ENCODE measurements at places on chromosomes 12 and 14.

- no peak for DNase-seq
These were observed 3.1 kb downstream of the PKP2 start for GRCh38 chr12:32893458-32893857.

DNA sequence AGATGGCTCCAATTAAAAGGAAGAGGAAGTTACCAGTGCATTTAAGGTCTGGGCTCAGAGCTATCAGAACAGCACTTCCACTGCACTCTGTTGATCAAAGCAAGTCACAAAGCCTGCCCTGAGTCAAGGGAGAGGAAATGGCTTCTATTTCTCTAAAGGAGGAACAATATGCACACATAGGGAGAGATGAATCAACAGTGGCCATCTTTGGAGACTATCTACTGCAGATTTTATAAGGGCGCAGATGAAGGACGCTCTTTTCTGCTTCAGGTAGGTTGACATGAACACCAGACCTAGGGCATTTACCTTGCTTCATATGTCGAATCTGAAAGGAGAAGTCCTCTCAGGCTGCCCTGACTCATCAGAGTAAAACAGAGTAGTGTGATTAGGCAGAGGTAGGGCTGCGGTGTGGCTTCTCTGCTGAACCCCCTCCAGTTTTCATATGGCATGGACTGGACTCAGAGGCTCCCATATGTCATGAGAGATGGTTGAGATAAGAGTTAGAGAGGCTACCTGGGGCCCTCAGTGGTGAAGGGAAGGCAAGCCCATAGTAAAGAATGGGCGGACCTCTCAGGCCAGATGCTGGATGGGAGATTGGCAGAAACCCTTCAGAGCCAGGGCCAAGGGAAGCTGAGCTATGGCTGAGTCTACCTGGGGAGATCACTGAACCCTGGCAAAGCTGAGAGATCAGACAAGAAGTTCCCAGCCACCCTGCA is 84.4 kb downstream of the ARF6 start:
- DNase-seq = no peak

GRCh38 chr14:56687123-56687522 is 107.5 kb downstream of the TMEM260 start:
- no peak for DNase-seq

DNA sequence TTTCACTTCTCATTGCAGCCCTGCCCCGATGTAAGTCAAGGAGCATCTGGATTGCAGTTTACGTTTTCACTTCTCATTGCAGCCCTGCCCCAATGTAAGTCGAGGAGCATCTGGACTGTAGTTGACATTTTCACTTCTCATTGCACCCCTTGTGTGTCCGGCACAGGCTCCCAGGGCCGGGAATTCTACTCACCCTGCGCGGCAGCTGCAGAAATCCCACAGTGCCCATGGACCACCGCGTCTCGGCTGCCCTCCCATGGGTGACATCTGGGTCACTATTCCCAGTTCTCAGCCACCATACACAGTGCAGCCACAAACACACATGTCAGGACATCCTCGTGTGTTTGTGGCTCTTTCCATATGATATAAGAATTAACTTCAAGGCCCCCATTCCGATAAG is 378.5 kb downstream of the ADGRD1 start:
- DNase-seq = no peak

DNA sequence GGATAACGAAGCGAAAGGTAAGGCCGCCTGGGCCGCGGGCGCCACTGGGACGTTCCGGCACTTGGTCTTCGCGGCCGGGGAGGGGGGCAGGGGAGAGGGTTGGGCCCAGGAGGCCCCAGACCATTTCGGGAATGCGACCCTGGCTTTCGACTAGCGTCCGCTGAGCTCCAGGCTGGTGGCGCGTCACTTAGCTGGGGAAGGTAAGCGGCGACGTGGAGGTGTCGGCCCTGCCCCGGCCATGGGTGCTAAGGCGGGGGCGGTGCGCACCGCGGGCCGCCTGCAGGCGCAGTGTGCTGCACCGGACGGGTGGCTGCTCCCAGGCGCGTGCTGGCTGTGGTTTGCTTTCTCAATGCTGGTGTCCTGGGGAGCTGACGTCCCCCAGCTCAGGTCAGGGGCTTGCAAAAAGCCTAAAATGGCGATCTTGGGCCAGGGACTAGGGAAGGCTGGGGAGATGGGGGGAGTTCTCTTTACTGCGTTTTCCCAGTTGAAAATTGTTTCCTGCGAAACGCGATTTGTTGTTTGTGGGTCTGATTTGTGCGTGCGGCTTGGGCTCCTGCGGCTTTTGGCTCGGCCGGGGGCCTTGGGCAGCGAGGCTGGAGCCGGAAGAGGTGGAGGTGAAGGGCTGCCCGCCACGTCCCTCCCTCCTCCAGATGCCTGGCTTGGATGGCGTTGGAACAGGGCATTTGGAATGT is 1.2 kb downstream of the HOXC10 start:
- no peak for DNase-seq

DNA sequence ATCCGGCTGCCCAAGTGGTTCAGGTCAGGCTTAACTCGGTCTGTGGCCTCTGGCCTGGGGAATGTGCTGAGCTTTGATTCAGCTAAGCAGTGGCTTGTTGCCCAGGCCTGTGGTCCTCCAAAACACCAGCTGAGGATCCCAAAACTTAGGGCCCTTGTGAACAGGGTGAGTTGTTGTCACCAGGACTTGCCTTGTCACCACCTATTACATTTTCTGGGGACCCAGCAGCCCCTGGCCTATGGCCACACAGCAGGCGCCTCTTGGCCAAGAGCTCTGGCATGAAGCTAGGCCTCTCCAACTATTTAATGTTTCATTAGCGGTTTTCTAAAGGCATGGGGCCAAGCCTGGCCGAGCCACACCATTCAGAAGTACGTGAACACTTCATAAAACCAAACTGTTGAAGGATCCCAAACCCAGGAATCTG is 343.7 kb downstream of the CACNA1C start:
- no peak for DNase-seq

DNA sequence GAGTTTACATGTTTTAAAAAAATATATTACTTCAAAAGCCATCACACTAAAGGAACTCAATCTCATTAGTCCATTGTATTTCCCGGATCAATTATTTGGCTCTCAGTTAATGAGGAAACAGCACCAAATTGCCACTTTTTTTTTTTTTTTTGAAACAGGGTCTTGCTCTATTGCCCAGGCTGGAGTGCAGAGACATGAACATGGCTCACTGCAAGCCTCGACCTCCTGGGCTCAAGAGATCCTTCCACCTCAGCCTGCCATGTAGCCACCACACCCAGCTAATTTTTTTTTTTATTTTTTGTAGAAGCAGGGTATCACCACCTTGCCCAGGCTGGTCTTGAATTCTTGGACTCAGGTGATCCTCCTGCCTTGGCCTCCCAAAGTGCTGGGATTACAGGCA is 77.4 kb downstream of the CLIP1 start:
- no peak for DNase-seq

GRCh38 chr12:82474798-82475184 is 116.5 kb downstream of the METTL25 start:
- no peak for DNase-seq

GRCh38 chr12:89971880-89972279 is 263.2 kb upstream of the ATP2B1 start:
- no peak for DNase-seq

GRCh38 chr12:131088701-131089530 is 135.2 kb downstream of the ADGRD1 start:
- no peak for DNase-seq

- no peak for DNase-seq
These were observed 224.2 kb downstream of the RAD51B start for GRCh38 chr14:68043752-68044151.

DNA sequence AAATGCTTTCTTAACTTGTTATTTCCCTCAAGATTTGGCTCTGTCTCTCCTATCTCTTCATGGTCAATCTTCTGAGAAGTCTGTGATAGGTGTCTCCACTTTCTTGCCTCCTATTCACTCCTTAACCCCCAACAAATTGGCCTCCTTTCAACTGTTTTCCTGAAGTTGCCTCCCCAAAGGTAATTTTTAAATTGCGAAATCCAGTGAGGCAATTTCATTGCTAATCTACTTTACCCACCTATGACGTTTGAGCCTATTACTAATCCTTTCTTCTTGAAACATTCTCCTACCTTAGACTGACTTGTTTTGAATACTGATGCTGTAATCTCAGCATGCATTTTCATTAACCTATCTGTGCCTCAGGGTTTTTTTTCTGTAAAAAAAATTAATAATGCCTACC is 6.0 kb upstream of the KCNH5 start:
- DNase-seq = no peak

GRCh38 chr12:14514154-14514842 is 53.4 kb downstream of the PLBD1 start:
- no peak for DNase-seq

DNA sequence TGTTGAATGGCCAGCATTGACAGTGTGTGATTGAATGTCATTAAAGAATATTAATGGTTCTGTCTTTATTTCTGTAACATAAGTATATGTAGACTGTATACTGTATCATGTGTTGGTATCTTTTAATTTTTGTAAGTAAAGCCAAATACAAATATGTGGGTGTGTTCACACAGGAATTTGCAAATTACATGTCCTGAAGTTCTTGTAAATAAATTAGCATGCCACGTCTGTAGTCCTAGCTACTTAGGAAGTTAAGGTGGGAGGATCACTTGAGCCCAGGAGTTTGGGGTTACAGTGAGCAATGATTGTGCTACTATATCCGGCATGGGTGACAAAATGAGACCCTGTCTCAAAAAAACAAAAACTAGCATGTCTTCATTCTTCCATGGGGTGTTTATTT is 99.1 kb downstream of the KICS2 start:
- DNase-seq = no peak

GRCh38 chr12:123152833-123153232 is 1.9 kb upstream of the PITPNM2 start:
- DNase-seq = no peak

DNA sequence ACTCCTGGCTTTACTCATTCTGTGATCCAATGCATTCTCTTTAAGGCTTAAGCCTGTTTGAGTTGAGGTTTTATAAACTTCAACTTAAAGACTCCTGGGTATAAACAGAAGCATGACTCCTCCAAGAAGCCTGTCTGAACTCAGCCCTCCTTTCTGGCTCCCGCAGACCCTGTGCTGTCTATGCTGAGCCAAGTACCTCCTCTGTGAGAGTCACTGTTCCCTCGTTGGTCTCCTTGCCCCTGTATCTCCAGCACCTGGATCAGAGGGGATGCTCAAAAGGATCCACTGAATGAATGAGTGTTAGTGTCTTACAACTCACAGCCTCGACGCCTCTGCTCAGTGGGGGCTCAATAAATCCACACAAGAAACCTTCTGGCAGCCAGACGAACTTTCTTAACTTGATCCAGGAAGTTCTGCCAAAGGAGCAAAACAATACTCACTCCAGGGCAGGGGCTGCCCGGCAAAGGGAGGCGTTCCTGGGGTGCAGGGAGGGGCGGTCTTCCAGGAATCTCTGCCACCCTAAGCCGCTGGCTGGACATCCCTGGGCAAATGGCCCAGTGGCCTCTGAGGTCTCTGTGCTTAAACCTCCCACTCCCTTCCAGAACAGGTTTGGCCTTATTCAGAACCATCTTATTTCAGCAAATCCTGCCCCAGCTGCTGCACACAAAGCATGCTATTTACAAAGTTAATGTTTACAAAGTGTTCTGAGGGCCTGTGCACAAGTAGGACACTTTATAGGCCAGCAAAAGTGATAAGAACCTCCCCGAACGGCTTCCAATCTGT is 32.9 kb downstream of the MAP1LC3B2 start:
- DNase-seq = no peak

DNA sequence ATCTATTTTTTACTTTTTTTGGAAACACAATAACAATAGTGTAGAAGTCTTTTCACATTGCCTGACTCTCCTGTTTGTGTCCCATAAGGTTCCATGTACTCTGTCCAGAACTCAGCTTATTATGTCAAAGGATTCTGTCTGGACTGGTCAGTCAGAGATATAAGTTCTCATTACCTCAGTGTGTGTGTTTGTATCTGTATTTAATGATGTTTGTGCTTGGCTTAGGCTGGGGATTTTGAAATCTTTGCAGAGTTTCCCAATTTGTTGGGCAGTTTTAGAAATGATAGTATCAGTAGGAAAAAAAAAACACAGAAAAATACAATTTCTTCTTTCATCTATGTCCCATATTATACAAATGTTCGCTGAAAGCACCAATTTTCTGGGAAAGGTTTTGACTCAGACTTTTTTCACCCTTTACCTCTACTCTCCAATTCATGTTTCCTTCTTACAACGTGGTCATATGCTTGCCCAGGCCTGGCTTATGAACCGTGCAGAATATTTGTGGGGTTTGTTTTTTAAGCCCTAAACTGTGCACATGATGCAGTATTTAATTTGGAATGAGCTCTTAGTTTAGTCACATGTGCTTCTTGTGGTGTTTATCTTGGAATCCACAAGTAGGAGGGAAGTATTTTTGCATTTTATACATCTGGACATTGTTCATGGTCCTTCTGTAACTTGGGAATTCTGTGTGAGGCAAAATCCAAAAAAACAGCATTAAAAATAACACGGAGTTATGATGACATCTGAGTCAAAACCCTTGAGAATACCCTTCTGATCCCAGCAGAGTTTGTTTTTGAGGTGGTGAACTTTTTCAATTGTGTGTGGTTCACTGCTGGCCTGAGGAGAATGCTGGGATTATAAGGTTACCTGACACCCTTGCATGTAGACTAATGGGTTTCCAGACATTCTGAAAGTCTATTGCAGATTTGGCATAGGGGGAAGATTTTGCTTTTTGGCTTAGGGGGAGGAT is 121.2 kb downstream of the RAD51B start:
- no peak for DNase-seq

DNA sequence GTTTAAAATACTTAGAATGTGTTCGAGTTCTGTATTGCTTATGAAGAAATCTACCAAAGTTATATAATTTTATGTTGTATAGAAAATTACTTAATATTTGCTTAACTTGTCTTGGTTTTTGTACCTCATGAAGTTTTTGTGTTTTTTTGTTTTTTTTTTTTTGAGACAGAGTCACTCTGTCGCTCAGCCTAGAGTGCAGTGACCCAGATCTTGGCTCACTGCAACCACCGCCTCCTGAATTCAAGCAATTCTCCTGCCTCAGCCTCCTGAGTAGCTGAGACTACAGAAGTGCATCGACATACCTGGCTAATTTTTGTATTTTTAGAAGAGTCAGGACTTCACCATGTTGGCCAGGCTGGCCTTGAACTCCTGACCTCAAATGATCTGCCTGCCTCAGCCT is 69.9 kb downstream of the MON2 start:
- no peak for DNase-seq

GRCh38 chr14:79730953-79731352 is 480.4 kb downstream of the DIO2 start:
- no peak for DNase-seq

DNA sequence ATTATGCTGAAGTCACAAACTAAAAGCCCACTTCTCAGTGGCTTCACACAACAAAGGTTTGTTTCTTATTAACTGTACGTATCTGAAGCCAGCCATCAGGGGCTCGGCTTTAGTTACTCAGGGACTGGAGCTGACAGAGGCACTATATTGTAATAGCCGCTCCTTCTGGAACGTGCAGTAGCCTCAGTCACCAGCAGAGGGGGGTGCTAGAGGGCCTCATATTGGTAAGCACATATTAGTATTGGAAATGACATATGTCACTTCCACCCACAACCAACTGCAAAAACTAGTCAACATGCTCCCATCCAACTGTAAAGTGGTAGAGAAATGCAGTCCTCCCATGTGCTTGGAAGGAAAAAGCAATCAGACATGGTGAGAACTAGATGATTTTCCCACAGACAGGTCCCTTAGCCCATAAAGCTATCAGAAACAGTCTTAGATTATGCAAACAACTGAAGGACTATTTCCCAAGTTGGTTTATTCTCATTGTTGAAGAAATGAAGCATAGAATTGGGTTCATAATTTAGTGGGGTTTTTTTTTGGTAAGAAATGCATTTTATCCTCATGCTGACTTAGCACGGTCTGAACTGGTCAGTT is 183.6 kb upstream of the G2E3 start:
- DNase-seq = peak; percentile 55

GRCh38 chr12:66176105-66176900 is 6.5 kb upstream of the TMBIM4 start:
- DNase-seq = no peak
